ENCODE measurements at places on chromosomes 4 and X.

- no peak for DNase-seq
These were observed 23.3 kb downstream of the UCHL1 start for GRCh38 chr4:41280010-41280409.

- DNase-seq, result no peak
These were observed 251.7 kb upstream of the TENM3 start for GRCh38 chr4:181991369-181992108.

GRCh38 chr4:42339935-42340406 is 57.3 kb upstream of the SHISA3 start:
- DNase-seq, result no peak

GRCh38 chrX:99722094-99722493 is 688.0 kb downstream of the PCDH19 start:
- no peak for DNase-seq

DNA sequence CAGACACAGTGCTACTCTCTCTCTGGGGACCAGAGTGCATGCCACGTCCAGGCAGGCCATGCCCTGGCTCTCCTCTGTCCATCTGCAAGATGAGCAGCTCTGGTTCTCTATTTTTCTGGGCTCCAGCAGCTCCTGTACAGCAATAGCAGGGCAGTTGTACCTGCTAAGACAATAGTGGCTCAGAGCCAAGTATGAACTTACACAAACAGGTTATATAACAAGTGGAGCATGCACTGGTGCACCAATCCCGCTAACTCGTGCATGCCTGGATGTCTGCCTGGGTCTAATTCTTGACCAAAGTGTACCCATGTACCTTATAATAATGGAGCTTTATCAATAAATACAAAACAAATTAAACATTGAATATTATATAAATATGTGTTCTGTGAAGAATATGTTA is 392.3 kb downstream of the CENPC start:
- no peak for DNase-seq

GRCh38 chr4:113404841-113405240 is 355.4 kb downstream of the ANK2 start:
- no peak for DNase-seq

GRCh38 chrX:56787734-56788152 is 58.7 kb downstream of the NBDY start:
- DNase-seq, result no peak

Data from type B pancreatic cell (in vitro differentiated cells).